MM.1S (cell line): ENCODE measurements at places on chromosomes 11 and 22.

DNA sequence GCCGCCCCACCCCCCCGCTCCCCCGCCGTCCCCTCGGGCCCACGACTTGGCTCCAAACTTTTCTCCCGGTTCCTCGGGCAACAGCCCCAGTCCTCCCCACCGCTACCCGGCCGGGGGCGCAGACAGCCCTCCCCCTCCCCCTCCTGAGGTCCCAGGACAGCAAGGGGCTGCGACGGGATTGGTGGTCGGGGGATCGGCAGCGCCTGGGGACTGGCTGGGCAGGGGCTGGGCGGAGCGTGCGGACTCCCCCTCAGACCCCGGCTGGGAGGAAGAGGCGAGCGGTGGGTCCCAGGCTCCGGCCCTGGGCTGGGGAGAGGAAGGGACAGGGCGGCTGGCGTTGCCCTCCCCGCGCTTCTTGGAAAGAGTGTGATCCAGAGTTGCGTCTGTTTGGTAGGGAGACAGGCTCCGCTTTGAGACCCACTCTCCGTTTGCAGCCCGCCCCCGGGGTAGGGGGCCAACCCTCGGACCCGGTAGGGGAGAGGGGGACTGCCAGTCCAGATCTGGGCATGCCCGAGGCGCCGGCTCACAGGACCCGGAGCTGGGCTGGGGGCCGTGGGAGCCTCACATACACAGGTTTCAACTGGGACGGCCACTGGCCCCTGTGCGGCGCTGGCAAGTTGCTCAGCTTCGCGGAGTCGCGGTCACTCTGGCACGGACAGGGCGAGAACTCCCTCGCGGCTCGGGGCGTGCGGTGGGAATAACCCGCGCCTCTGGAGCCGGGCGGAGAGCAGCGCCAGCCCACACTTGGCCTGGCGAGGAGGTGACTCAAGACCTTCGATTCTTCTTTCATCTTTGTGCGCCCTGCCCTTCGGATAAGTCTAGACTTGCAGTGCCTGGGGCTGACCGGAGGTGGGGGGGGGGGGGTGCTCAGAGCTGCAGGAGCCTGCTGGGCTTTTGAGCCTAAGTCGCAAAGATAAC lies 999 bp downstream of the TSKU start:
- H3K36me3 ChIP-seq: no peaks in the 10 kb centered on the region
- peak overlapping the region; percentile 73; the same call in 1 of the 2 replicates for H3K4me3 ChIP-seq
- H3K27ac ChIP-seq: no peak overlapping the region

GRCh38 chr11:62492586-62492985 lies 54.0 kb downstream of the AHNAK start:
- H3K4me1 ChIP-seq: no peaks in the 10 kb centered on the region
- no peaks in the 10 kb centered on the region for H3K27me3 ChIP-seq
- H3K27ac ChIP-seq: no peak overlapping the region
- DNase-seq: no peak
- no peaks in the 10 kb centered on the region for H3K36me3 ChIP-seq

DNA sequence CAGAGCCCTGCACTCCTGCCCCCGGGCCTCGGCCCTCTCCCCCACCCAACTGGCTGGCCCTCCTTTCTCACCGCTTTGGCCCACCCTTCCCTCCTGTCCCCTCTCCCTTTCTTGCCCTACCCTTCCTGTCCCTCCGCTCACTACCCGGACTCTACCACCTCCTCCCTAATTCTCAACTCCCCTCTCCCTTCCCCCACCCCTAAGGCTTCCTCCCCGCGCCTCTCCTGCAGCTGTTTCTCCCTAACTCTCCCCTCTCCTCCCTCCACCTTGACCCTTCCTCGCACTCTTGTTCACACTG lies 421 bp downstream of the SLC15A3 start:
- H3K27ac ChIP-seq: no peak overlapping the region
- 0 out of 2 replicates have a peak, but pooled peaks cover 6% of the 10 kb centered on the region for H3K27me3 ChIP-seq
- DNase-seq: no peak
- no peaks in the 10 kb centered on the region for H3K36me3 ChIP-seq
- H3K4me1 ChIP-seq: peaks cover 8% of the 10 kb centered on the region; the same call in 1 of the 2 replicates

DNA sequence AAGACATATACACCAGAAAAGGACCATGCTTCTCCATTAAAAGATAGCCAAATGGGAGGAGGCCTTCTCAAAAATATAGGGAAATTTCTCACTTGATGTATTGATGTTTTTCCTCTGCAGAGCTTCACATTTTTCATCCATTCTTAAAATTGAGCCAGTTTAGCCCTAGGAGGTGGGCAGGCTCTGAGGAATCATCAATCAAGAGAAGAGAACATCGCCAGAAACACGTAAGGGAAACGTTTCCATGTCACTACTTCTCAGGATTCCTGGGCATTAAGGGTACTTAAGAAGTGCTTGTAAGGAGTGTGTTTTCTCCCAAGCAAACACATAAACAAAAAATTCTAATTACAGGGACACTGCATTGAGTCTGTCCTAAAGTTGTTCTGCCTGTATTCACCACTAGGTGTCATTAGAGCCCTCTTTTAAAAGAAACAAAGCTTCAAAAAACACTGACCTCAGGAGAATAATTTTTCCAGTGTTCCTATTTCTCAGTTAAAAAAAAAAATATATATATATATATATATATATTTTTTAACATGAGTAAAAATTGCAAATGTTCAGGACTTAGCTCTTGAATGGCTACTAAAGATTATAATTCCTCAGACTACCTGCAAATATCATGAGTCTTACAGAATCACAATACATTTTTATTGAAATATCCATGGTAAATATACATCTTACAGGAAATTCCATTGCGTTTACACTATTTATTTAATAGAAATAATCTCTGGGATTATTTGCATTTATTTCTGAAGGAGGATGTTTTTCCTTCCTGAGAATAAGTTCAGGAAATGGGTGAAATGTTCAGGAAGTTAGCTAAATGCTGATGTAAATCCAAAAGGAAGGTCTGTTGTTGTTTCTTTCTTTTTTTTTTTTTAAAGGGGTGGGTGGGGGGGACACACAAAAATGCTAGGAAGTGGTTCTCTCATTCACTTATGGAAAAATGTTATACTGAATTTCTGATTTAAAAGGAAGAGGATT lies 16.0 kb downstream of the FZD4 start:
- no peaks in the 10 kb centered on the region for H3K36me3 ChIP-seq
- H3K27me3 ChIP-seq: no peaks in the 10 kb centered on the region
- peak; percentile 41 for DNase-seq
- H3K27ac ChIP-seq: no peak overlapping the region
- H3K4me1 ChIP-seq: no peaks in the 10 kb centered on the region

DNA sequence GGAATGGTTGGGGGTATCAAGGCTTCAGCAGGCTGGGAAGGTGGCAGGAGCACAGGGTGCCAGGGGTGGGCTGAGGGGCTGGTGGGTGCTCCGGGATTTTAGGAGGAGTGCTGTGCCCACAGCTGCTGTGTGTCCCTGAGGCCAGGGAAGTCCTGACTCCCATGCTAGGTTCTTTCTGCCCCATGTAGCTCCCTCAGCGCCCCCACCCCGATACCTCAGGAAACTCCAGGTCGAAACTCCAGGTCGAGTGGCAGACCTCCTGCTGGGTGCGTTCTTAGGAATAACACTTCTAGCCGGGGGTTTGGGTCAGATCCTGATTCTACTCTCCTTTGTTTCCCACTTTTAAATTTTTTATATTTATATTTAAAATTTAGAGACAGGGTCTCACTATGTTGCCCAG lies 8.3 kb downstream of the AP2A2 start:
- no peak overlapping the region for H3K27ac ChIP-seq
- no peak for DNase-seq
- peaks cover 4% of the 10 kb centered on the region for H3K4me1 ChIP-seq
- no peaks in the 10 kb centered on the region for H3K36me3 ChIP-seq
- no peak overlapping the region for H3K4me3 ChIP-seq

- no peak overlapping the region for H3K27ac ChIP-seq
- H3K4me1 ChIP-seq: no peaks in the 10 kb centered on the region
- no peak overlapping the region for H3K4me3 ChIP-seq
- H3K27me3 ChIP-seq: no peaks in the 10 kb centered on the region
These were observed 17.2 kb downstream of the MPPED2 start for GRCh38 chr11:30568931-30569330.
